ENCODE measurements at places on chromosomes 2 and 18. TPM values are rescaled to one million over a fixed set of nuclear protein-coding genes. Genes with fewer than 3 reads are reported as not detected.

LYG2 gene
- total RNA-seq = 0.27 TPM

- no peak for DNase-seq
Observed at GRCh38 chr2:138536302-138536701, 34.7 kb downstream of the SPOPL start.

DNA sequence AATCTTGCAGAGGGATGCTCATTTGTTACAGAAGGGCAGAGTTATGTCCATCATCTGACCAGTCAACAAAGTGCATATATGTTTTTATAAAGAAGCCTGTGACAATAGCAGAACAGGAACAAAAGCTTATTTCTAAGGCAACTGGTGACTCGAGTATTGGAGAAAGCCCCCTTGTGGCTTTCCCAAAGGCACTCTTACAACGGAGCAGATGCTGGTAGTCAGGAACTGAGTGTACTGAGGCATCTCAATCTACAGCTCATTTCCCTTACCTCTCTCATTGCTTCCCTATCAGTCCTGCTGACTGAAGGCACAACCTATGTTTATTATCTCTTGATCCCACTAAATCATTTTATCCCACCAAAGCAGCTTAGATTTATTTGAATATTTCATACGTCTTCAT, 557.1 kb upstream of the CHAC2 start:
- peak; percentile 10 for DNase-seq

- no peak for DNase-seq
Observed at GRCh38 chr2:74915743-74916142, 42.7 kb upstream of the POLE4 start.

ABCG5 gene
- not detected for total RNA-seq

PLB1 gene
- total RNA-seq = 0.49 TPM

DNA sequence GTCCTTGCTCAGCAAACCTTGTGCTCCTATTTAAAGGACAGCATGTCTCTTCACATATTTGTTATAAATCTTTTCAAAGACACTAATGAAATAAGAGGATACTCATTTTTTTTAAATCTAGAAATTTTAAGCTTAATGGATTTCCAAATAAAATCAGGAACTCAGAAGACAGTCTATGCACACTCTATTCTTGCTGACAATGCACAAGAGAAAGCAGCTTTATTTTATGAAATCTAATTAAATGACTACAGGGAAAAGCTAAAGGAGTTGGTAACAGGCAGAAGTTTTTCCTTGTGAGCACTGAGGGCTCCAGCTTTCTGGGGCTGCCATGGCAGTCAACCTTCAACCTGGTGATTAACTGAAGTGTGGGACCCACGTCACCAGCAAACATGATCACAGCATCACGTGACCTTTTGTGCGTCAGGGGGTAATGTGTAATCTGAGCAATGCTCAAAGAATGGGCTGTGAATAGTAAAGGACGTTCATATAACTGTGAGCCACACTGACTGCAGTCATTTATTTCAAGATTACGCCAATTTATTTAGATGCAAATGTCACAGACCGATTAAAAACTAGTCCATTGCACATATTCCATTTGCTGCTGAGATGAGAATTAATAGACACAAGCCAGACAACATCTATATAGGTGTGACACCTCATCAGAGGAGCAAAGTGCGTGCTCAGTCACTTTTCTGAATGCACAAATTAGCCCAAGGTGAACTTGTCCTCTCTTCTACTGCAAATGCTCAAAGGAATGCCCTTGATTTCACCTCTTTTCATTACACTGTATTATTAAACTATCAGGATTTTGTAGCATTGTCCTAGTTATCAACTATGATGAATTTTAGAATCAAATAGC, 11.6 kb upstream of the DNER start:
- peak; percentile 33 for DNase-seq

GRCh38 chr2:1864981-1865421, 120.7 kb upstream of the PXDN start:
- DNase-seq = no peak

DNA sequence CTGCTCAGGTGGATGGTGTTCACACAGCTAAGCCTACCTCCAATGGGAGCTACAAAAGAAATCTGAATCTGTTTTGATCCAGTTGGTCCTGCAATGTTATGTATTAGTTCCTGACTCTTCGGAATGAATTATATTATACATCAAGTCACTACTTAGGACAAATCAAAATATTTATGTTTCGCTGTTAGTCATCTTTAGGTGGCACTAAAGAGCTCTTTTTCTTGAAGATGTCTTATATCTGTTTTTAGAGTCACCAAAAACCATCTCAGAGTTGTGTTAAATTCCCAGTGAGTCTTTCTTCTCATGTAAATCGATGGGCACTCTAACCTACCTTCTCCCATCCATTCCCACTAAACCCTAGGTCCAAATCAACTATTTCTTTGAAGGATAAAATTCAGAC, 2.2 kb downstream of the DNER start:
- no peak for DNase-seq

CFC1 gene
- not detected for total RNA-seq

DNA sequence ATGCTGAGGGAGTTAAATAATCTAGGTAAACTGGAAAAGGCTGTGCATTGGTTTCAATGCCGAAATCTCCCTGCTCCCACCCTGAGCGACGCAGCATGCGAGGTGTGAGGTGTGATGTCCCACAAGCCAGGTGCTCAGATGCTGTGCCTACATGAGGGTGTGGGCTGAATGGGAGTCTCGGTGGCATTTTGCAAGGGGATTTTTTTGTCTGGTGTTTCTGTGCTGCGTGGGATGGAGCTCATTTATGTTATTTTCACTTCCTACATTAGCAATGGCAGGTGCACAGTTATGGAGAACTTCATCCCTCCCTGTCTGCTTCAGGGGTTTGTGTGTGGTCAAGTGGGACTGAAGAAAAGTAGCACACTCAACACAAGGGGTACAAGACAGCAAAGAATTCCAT, 110.2 kb upstream of the CCDC68 start:
- no peak for DNase-seq

MROH2A gene
- not detected for total RNA-seq

DNA sequence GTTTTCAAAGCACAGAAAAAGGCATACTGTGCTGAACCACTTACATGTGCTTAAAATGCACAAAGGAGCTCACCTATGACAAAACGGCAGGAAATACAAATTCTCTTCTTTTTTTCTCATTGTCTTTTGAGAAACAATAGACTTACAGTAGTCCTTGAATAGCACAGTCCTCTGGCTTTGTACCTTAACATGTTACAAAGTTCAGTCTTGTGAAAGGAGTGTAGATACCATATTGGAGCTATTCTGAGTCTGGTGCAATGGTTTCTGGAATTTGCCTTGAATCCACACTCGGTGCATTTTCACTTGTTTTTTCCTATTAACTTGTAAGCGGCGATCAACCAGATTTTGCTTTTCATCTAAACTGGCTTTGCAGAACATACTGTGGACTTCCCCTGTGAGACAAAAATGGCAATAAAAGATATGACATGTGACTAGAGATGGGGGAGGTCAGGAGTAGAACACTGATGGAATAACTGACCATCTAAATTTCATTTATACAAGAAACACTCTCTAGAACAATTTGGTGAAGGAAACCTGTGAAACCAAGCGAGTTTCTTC, 109.7 kb downstream of the METTL8 start:
- no peak for DNase-seq

- no peak for DNase-seq
Observed at GRCh38 chr2:12980817-12981216, 264.1 kb downstream of the TRIB2 start.

DNA sequence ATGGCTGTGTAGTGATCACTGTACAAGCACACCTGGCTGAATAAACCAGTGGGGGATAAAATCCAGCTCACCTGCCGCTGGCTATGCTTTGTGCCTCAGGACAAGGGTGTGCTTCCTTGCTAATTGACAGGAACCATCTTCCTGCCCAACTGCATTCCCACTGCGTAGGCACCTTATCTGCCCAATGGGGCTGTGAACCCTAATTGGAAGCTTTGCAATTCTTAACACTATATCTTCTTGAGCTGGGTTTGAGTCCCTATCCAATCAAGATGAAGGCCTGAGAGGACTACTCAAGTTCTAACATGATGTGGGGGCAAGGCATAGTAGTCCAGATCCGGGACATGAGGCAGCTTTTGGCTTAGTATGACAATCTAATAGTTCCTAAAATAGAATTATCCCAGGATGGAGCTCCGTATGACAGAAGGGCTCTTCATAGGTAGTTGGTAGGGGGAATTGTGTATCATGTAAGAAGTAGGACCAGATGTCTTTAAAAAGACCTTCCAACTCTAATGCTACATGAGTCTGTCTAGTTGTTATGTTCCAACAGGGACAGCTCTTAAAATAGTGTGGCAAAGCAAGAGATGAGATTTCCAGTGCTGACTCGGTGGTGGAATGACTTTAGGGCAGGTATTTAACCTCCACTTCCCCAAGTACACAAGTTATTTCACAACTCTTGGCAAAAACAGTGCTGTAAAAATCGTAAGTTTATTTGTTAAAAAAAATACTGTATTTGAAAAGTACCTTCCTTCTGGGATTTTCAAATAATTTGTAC, 2.3 kb upstream of the TMEM150A start:
- no peak for DNase-seq

DNA sequence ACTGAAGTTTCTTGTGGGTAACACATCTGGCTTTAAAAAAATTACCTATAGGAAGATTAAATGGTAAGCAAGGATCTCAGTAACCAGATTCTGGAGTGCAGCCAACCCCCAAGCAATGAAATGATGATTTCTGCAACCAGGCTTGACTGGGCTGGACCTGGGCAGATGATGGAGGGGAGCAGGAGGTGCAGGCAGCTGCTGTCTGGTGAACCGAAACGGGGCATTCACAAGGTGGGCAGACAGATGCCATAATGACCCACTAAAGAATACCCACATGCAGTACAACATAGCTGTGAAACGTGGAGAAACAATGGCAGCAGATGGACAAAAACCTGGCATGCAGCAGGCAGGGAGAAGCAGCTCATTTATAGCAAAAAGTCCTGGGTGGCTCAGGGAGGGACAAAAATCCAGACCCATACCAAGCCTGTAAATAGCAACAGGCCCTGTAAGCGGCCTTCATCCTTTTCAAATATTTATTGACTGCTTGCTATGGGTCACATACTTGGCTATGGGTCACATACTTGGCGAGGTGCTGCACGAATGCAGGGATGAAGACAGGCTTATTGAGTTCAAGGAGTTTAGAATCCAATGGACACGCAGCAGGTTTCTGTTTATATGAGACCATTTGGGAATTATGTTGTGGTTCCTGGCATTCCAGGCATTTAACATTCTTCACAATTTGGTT, 244.7 kb downstream of the HRH4 start:
- no peak for DNase-seq

CSRNP3 gene
- 0.05 TPM for total RNA-seq

DNA sequence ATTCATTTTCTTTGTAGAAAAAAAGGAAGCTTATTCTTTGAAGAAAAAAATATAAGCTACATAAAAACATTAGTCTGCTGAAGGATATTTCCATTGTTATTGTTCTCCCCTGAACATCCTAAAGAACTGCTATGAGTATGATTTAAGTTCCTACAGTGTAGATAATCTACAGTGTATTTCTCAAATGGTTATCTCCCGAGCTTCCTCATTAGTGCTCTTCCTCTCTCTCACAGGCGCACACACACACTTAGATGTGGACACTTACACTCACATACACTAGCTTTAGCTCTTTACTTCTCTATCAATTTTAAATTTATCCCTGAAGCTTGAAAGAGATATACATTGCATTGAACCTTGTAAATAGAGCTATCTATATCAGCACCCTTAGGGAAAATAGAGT, 681.0 kb downstream of the KCNJ3 start:
- no peak for DNase-seq

CPS1 gene
- 37.5 TPM for total RNA-seq

- no peak for DNase-seq
Observed at GRCh38 chr2:238803996-238804870, 43.7 kb upstream of the TWIST2 start.

SPHKAP gene
- not detected for total RNA-seq

DNA sequence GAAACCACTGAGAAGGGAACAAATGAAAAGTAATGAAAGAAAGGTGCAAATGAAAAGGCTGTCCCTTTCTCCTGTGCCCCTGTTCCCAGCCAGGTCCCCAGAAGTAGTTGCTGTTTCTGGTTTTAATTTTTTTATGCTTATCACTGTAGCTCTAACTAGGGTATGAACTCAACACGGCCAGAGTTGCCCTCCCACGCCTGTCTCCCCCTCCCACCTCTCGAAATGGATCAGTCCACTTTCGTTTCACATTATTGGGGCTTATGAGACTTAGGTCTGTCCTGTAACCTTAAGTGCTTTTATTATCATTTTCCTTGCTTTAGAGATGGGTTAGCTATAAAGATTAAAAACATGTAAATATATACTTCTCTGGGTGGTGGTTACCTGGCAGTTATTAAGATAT, 8.6 kb downstream of the RBFA start:
- DNase-seq = no peak

DNA sequence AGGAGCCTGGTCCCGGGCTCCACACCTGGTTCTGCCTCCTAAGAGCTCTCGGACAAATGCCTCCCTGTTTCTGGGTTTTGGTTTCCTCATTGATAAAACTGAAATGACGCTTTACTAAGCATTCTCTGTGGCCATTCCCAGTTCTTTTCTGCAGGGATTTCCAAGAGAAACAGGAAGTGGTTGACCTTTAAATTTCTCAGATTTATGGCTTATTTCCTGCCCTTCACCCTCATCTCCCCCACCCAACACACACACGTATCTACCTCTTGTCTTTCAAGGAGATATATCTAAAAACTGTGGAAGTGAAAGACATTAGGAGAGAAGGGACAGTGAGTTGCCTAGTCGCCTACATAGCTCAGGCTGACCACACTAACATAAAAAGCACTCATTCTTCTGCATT, 53.0 kb downstream of the PIEZO2 start:
- DNase-seq = no peak

RNF103 gene
- total RNA-seq = 16.1 TPM

DNA sequence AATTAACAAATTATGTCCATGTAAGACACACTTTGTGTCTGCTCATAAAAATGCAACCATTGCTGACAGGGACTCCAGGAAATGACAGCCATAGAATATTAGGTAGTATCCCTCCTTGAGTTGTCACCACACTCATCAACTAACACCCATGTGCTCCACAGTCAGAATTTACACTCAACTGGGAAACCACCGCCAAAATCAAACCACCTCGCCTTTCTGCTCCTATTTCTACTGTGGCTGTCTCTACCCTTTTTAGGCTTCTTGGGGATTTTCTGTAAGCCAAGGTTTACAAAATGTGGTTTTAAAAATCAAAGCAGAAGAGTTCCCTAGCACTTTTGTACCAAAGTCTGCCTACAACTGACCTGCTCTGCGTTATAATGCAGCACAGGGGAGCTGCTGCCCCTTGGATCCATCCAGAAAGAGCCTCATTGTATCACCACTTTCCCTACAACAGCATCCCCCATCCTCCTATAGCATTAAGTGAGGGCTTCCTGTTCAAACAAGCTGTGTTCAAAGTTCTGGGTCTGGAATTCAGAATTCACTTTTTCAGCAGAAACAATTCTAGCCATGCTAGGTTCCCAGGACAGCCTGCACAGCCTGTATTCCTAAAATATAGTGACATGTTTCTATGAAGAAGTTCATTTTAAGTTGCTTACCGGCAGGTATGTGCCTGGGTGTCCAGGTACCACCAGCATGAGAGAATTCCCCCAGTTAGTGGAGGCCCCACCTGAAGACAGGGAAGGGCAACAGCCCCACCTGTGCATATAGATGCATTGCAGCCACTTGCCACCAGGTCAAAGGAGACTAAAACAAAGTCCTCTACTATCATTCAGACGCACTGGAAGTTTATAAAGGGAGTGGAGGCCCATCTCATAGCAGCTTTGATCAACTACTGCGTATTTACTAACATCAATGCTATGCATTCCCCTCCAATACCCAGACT, 104.3 kb downstream of the MYO5B start:
- DNase-seq = no peak
